ENCODE measurements at places on chromosomes 7 and 10. TPM values are rescaled to one million over a fixed set of nuclear protein-coding genes. Genes with fewer than 3 reads are reported as not detected.

DNA sequence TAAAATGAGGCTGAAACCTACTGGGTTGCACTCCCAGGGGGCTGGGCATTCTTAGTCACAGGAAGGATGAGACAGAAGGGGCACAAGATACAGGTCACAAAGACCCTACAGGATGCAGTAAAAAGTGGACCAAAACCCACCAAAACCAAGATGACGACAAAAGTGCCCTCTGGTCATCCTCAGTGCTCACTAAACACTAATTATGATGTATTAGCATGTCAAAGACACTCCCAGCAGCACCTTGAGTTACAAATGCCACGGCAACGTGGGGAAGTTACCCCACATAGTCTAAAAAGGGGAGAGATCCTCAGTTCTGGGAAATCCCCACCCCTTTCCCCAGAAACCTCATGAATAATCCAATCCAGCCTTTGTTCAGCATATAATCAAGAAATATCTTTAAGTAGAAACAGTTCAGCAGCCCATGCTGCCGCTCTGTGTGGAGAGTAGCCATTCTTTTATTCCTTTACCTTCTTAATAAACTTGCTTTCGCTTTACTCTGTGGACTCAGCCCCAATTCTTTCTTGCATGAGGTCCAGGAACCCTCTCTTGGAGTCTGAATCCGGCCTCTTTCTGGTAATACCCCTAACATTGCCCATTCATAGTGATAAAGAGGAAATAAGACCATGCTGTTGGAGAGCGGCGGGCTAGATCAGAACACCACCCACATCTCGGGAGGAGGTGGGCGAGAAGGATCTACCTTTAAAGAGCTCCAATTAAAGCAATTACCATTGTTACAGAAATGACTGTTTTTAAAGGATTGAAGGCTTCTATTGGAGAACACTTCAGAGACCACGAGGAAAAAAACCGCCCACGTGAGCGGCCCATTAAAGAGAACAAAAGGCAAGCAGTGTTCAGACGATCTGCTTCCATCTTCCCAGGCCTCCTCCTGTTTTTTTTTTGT, 170.9 kb downstream of the USP6NL start:
- no peak for DNase-seq

Gene HOXA10
- total RNA-seq, result 0.63 TPM

Gene OR6V1
- not detected for total RNA-seq

- no peak for DNase-seq
Measured at GRCh38 chr7:1854866-1855724, 185.0 kb downstream of the ELFN1 start.

DNA sequence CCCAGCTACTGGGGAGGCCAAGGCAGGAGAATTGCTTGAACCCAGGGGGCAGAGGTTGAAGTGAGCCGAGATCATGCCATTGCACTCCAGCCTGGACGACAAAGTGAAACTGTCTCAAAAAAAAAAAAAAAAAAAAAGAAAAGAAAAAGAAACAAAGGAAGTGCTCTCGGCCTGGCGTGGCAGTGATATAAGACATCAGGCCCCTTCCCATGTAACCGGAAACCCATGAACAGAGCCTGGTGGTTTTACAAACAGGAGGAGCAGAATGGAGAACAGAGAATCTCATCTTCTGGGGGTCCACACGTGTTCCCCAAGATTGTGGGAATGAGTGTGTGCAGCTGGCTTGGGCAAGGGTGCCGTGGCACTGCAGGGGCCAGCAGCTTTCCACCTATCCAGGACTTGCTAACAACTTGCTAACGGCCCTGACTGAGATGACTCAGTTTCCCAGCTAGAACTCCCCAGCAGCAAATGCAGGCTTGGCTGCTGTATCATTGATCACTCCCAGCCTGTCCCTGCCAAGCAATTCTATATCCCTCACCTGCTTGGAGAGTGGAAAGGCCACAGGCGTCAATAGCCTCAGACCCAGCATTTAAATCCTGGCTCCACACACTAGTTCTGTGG, 103.0 kb downstream of the COL26A1 start:
- no peak for DNase-seq

- no peak for DNase-seq
Measured at GRCh38 chr7:86600506-86601290, 43.0 kb upstream of the GRM3 start.

DNA sequence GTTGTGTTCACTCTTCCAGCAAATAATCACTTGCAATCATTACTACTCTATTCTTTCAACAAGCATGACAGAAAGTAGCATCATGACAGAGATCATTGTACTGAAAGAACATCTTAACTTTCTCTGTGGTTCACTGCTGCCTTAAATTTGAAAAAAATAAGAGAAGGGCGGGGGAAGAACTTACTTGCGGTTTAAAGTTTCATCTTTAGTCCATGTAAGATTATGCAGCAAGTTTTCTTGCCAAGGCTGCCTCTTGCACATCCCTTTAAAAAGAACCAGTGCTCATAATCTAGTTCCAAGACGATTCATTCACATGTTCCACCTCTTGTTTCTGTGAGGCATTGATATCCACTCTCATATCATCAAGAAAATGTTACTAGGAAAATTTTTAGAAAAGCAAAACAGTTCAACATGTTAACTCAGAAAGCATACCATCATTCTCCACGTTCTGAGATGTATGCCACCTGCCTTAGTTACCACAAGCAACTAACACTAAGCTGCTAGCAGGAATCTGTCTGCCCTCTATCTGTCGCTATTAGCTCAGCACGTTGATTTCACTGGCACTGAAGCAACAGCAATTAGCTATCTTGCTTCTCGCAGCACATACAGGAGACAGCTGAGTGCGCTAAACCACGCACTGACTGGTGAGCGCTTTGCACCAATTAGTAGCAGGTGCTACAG, at the start of gene PCDH15:
Gene PCDH15, minus strand, starts transcription at position 491 of the 681 bp plus-strand sequence. CDS start 136,969 bp downstream, outside the sequence.
- DNase-seq, result no peak

GRCh38 chr10:69802424-69803161, 887 bp downstream of the COL13A1 start:
- no peak for DNase-seq

- DNase-seq, result no peak
Measured at GRCh38 chr10:31677195-31678138, 251.2 kb downstream of the ARHGAP12 start.

Gene PRKCQ
- total RNA-seq, result 0.56 TPM

Gene TRIM50
- 0.28 TPM for total RNA-seq

DNA sequence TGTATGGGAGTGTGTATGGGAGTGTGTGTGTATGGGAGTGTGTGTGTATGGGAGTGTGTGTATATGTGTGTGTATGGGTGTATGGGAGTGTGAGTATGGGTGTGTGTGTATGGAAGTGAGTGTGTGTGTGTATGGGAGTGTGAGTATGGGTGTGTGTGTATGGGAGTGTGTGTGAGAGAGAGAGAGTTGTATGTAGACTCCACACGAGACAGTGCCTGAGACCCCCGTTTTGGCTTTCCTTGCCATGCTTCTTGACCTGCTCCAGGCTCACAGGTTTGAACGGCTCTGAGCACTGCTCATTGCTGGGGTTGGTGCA, 49.7 kb downstream of the COL17A1 start:
- no peak for DNase-seq

Gene UPK3B
- total RNA-seq, result 4.6 TPM

DNA sequence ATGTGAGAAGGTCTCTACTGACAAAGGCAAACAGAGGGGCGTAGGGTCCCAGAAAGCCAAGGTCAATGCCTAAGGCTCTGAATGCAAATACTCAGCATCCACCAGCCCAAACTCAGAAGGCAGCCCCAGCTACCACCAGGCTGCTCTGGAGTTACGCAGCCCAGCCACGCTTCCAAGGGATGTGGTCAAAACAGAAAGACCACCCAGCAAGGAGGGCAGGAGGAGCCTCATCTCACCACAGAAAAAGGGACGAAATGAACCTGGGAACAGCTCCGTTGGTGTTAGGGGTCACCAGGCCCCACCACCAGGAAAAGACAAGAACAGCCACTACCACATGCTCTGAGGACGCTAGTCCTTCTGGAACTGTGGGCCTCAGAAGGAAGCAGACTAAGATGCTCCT, 65.1 kb downstream of the CTBP2 start:
- no peak for DNase-seq

DNA sequence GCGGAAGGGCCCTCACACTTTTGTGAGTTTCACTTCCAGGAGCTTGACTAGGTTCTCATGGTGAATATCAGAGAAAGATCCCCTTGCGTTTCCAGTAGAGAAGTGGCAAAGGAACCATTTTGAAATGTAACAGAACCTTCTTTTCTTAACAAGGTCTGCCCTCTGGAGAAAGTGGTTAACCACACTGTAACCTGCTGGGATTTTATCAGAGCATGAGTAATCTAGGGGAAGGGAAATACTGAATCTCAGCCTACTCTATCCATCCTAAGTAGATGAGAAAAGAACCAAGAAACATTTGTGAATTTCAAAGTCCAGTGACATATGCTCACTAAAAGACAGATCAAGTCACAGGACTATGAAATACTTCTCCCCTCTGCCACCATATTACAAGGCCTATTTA, 235.5 kb downstream of the ZEB1 start:
- DNase-seq, result no peak

- no peak for DNase-seq
Measured at GRCh38 chr10:91536111-91536510, 96.8 kb downstream of the PPP1R3C start.

Data from omental fat pad (tissue), 4 donors.